Thoracic aorta (tissue), 2 donors: ENCODE measurements at places on chromosomes 12 and 14.

GRCh38 chr12:1199700-1200099 is 208.7 kb downstream of the ERC1 start:
- peaks cover 6% of the 10 kb centered on the region for H3K36me3 ChIP-seq
- DNase-seq: no peak
- peaks cover 25% of the 10 kb centered on the region for H3K4me1 ChIP-seq
- no peak overlapping the region for H3K27ac ChIP-seq

GRCh38 chr12:68378872-68379606 is 46.9 kb upstream of the MDM1 start:
- H3K4me3 ChIP-seq: no peak overlapping the region
- no peak for DNase-seq
- peaks cover 4% of the 10 kb centered on the region for H3K4me1 ChIP-seq
- no peaks in the 10 kb centered on the region for H3K27me3 ChIP-seq
- H3K27ac ChIP-seq: no peak overlapping the region

DNA sequence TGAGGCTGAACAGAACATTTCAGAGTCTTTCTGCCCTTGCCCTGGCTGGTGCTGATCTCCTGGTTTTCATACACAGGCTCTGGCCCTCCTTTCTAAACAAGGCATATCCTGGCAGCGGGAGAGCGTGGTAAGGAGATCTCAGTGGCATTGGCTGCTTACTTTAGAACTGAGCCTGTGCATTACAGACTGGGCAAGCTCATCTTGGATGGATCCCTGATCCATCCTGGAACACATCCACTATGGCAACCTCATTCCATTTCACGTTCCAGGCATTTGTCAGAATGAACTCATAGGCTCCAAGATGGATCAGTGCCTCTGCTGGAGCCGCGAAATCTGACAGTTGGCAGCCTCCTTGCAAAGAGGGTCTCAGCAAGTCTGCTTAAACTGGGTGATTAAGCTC is 224.5 kb upstream of the PELI2 start:
- H3K4me1 ChIP-seq: no peaks in the 10 kb centered on the region
- H3K4me3 ChIP-seq: no peak overlapping the region
- H3K27ac ChIP-seq: no peak overlapping the region
- DNase-seq: no peak

DNA sequence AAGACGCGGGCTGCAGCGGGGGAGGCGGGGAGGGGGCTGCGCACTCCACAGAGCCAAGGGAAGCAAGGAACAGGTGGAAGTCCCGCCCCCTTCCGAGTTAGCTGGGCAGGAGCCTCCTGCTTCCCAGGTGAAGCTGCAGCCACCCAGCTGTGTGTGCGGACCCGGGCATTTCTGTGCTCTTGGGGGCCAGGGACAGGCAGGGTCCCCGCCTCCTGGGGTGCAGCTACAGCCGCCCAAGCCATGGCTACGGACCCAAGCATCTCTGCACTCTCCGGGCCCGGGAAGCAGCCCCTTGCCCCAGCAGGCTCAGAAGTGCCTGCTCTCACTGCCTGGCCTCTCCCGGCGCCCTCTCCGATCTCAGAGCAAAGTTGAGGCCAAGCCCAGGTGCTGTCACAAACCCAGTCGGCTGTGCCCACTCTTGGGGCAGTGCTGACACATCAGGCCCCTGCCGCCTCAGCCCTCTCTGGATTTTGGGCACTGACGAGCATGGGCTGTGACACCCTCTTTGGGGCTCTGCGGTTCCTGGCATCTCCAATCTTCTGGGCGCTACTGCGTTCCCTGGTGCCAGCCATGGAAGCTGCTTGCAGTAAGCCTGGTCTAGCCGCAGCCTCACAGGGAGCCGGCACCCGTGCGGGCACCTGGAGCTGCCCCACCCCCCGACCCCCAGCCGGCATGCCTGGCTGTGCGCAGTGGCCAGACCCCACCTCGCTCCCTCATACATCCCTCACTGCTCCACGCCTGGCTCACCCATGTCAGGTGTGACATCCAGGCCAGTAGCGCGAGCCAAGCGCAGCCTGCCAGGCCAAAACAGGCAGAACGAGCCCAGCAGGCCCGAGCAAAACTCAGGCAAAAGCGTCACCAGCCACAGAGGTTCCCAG is 8.5 kb upstream of the MGAT4C start:
- H3K27ac ChIP-seq: no peak overlapping the region
- DNase-seq: no peak
- no peaks in the 10 kb centered on the region for H3K4me1 ChIP-seq

GRCh38 chr14:34450542-34450915 is 11.5 kb downstream of the SPTSSA start:
- DNase-seq: no peak
- no peaks in the 10 kb centered on the region for H3K27me3 ChIP-seq
- no peak overlapping the region for H3K27ac ChIP-seq
- no peak overlapping the region for H3K4me3 ChIP-seq
- H3K36me3 ChIP-seq: no peaks in the 10 kb centered on the region
- no peaks in the 10 kb centered on the region for H3K4me1 ChIP-seq

GRCh38 chr12:53500142-53500775 is 824 bp upstream of the TARBP2 start:
- peak overlapping the region; percentile 87 for H3K4me3 ChIP-seq
- no peaks in the 10 kb centered on the region for H3K27me3 ChIP-seq

DNA sequence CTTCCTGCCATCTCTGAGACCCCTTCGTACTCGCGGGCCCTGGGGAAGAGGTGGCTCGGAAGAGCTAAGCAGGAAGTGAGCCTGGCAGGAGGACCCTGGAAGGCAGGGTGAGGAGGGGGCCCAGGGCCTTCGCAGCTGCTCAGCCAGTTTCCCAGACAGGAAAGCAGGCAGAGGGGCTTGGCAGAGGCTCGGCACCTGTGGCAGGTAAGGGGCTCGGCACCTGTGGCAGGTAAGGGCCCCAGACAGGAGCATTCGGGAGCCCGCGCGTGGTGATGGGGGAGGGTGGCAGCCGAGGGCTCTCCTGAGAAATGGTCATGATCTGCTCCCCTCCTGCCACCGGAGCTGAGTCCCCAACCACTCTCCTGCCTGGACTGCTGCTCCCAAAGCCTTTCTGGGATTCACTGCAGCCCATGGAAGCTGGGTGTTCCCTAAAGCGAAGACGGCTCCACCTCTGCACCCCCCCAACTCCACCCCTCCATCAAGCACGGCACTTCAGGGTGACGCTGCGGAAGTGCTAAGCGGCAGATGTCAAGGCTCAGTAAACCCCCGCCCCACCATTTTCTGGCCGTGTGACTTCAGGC is 63.2 kb downstream of the PRIMA1 start:
- H3K27me3 ChIP-seq: no peaks in the 10 kb centered on the region
- no peak overlapping the region for H3K27ac ChIP-seq
- no peak overlapping the region for H3K4me3 ChIP-seq

GRCh38 chr14:104093366-104094055 is 8.0 kb downstream of the ASPG start:
- H3K4me3 ChIP-seq: no peak overlapping the region
- no peaks in the 10 kb centered on the region for H3K36me3 ChIP-seq
- no peak overlapping the region for H3K27ac ChIP-seq
- H3K4me1 ChIP-seq: no peaks in the 10 kb centered on the region

- no peaks in the 10 kb centered on the region for H3K27me3 ChIP-seq
- DNase-seq: no peak
- H3K4me1 ChIP-seq: peaks cover 42% of the 10 kb centered on the region
- H3K36me3 ChIP-seq: peaks cover 36% of the 10 kb centered on the region
Observed at GRCh38 chr12:6235499-6235898, 35.3 kb downstream of the CD9 start.

DNA sequence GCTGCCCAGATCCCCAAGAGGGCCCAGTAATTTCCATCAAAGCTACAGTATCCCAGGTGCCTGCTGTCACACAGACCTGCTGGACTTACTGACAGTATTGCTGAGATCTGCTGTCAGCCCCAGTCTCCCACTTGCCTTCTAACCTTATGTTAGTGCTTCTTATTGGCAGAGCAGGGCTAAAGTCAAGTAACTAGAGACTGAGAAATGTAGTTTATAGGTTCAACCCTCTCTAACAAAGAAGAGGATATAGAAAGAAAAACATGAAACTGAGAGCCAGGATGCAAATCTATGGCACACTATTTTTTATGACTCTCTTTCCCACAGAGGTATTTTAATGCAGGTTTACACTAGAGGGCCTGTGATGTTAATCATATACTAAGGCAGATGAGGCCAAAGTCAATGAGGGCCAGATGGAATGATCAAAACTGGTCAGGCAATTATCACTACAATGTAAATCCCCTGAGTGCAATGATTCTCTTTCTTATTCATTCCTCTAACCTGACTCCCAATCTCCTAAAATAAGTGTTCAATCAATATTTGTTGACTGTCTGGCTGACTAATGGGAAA is 781.9 kb downstream of the VRK1 start:
- no peaks in the 10 kb centered on the region for H3K36me3 ChIP-seq
- no peak for DNase-seq
- H3K27me3 ChIP-seq: no peaks in the 10 kb centered on the region
- no peak overlapping the region for H3K4me3 ChIP-seq

GRCh38 chr12:29537298-29537697 is 39.8 kb upstream of the OVCH1 start:
- H3K27ac ChIP-seq: no peak overlapping the region
- no peak for DNase-seq
- no peaks in the 10 kb centered on the region for H3K27me3 ChIP-seq
- H3K36me3 ChIP-seq: no peaks in the 10 kb centered on the region
- no peaks in the 10 kb centered on the region for H3K4me1 ChIP-seq

DNA sequence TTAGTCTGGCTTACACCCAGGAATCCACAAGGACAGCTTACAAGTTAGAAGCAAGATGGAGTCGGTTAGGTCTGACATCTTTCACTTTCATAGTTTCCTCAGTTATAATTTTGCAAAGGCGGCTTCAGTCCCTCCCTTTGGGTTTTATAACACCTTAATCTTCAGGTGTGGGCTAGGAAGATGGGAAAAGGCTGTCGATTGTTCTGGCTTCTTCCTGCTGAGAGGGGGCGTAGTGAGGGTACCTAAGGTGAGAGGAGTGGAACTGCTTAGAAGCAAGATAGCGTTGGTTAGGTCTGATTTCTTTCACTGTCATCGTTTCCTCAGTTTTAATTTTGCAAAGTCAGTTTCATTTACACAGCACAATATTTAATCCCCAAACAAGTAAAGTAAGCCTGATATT is 10.1 kb downstream of the A2ML1 start:
- peaks cover 3% of the 10 kb centered on the region for H3K36me3 ChIP-seq
- no peaks in the 10 kb centered on the region for H3K27me3 ChIP-seq
- H3K27ac ChIP-seq: no peak overlapping the region
- H3K4me1 ChIP-seq: no peaks in the 10 kb centered on the region
- DNase-seq: no peak
- no peak overlapping the region for H3K4me3 ChIP-seq

DNA sequence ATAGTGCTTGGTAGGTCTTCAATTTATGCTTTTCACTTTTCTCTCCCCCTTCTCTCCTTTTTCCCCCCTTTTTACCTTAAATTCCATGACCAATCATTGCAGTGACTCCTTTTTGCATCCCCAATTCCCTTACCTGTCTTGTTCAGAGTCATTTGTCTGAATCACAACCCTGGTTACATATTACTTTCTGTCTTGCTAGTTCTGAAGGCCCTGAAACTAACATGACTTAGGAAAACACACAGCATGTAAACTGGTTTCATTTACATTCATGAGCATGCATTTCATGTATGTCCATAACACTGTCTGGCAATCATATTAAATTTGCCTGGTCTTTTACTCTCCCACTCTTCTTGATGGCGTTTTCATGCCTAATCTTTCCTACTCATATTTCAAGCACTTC is 20.3 kb upstream of the FOXG1 start:
- no peaks in the 10 kb centered on the region for H3K27me3 ChIP-seq
- H3K36me3 ChIP-seq: no peaks in the 10 kb centered on the region
- H3K4me3 ChIP-seq: no peak overlapping the region
- H3K4me1 ChIP-seq: no peaks in the 10 kb centered on the region
- no peak for DNase-seq
- no peak overlapping the region for H3K27ac ChIP-seq

DNA sequence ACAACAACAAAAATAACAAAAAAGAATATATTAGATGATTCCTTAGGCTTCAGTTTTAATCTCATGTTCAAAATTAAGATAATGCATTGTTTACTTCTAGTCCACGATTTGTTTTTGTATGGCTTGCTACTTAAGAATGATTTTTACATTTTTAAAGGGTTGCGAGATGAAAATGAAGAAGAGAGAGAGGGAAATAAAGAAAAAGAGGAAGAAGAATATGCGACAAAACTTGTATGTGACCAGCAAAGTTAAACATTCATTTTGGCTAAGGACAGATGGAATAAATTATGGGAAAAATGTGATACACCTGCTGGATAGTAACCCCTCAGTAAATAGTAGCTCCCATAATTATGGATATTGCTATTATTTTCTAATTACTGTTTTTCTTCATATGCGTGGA is 1.2 kb upstream of the GIT2 start:
- H3K36me3 ChIP-seq: no peaks in the 10 kb centered on the region
- no peaks in the 10 kb centered on the region for H3K27me3 ChIP-seq
- peaks cover 16% of the 10 kb centered on the region for H3K4me1 ChIP-seq
- H3K27ac ChIP-seq: no peak overlapping the region

DNA sequence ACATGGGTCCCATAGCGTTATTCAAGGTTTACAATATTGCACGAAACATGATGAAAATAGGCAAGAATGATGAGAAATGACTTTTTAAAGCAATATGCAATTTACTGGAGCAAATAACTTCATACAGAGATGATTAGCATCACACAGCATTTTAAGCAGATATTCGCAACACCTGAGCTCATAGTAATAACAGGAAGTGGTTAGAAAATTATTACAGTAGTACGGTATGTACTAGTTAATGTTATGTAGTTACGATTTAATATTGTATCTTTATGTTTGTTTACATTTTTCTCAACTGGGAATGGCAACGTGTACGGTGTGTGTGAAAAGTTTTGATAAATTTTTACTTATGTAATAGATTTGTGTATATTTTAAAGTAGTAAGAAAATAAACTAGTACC is 102.6 kb downstream of the OSBPL8 start:
- no peak overlapping the region for H3K4me3 ChIP-seq
- no peaks in the 10 kb centered on the region for H3K27me3 ChIP-seq
- H3K36me3 ChIP-seq: no peaks in the 10 kb centered on the region
- H3K27ac ChIP-seq: no peak overlapping the region
- DNase-seq: no peak

DNA sequence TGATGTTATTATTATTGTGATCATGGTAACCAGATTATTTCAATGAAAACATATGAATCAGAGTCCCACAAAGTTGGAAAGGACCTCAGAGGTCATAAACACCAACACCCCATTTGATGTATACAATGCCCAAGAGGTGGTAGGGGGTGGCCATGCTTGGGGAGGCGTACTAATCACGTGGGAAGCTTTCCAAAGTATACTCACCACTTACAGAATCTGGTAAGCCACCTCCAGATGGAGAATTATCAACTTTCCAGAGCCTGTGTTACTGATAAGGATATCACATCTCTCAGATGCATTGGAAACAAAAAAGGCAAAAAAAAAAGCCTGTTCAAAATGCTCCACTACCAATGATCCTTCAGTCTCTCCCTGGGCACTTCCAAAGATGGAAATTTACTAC is 8.4 kb downstream of the DAD1 start:
- H3K36me3 ChIP-seq: no peaks in the 10 kb centered on the region
- H3K4me3 ChIP-seq: no peak overlapping the region
- no peak overlapping the region for H3K27ac ChIP-seq
- no peak for DNase-seq
- H3K27me3 ChIP-seq: no peaks in the 10 kb centered on the region
- peaks cover 37% of the 10 kb centered on the region for H3K4me1 ChIP-seq
